ENCODE measurements at places on chromosomes 4 and X.

DNA sequence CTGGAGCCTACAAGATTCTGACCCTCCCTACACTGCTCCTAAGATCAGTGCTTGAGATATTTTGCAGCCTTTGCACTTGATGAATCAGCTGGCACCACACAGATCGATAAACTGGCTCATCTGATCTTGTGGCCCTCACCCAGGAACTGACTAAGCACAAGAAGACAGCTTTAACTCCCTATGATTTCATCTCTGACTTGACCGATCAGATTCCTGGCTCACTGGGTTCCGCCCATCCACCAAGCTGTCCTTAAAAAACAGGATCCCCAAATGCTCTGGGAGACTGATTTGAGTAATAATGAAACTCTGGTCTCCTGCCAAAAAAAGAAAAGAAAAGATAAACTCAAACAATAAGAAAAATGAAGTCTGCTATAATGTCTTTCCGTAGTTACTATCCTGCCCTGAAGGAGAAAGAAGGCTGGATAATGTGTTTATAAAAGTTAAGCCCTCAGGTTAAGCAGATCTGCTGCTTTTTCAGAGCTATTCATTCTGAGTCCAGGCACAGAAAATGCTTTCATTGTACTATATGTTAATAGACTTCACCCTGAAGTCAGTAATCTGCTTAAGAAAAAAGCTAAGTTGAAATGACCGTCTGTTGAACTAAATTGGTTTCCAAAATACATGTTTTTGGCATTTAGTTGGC is 795.2 kb downstream of the TRIML1 start:
- peak; percentile 57 for DNase-seq

- no peak for DNase-seq
These were observed 105.8 kb downstream of the CRLF2 start for GRCh38 chrX:1106478-1107210.

DNA sequence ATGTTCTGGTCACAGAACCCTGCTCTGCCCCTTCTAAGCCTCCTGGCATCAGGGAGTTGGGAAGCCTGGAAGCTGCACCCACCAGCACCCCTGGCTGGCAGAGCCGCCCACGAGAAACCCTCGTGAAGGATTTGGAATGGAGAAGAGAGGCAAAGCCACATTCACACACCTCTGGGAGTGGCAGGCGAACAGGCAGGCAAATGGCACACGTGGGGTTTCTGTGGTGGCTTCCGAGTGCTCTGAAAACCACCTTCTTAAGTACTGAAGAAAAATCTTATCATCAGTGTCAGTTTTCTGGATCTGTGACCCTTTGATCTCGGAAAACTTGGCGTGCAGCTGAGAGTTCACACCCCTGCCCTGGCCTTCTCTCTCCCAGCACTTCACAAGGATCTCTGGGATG is 442.2 kb upstream of the FRG1 start:
- no peak for DNase-seq

- no peak for DNase-seq
These were observed 46.0 kb downstream of the TMA16 start for GRCh38 chr4:163540448-163540847.

DNA sequence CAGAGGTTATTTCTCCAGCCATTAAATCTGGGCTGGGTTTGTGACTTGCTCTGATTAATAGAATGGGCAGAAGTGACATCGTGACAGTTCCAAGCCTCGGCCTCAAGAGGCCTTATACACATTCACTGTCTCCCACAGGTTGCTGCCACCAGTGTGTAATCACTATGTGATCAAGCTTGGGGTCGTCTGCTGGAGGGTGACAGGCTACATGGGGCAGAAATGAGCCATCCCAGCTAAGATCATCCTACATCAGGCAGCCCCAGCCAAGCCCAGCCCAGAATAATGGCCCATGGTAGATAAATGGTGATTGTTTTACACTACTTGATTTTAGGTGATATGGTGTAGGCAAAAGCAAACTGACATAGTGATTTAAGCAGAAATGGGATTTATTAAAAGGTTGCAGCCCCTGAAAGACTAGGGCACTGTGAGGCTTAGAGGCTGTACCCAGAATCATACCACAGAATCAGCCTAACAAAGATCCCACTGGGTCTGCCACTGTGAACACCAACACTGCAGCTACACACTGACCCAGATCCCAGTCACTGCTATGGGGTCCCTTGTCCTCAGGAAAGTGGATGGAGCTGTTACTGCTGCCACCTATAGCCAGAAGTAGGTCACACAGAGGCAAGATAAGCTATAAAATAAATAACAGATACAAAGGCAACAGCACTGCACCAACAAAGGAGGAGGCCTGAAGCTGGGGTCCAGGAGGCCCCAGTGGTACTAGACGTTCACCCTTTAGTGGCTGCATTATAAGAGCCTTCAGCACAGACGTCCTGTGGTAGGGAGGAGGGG is 159.6 kb upstream of the RBPJ start:
- DNase-seq, result no peak

- no peak for DNase-seq
These were observed 662 bp downstream of the SLAIN2 start for GRCh38 chr4:48341776-48342605.

DNA sequence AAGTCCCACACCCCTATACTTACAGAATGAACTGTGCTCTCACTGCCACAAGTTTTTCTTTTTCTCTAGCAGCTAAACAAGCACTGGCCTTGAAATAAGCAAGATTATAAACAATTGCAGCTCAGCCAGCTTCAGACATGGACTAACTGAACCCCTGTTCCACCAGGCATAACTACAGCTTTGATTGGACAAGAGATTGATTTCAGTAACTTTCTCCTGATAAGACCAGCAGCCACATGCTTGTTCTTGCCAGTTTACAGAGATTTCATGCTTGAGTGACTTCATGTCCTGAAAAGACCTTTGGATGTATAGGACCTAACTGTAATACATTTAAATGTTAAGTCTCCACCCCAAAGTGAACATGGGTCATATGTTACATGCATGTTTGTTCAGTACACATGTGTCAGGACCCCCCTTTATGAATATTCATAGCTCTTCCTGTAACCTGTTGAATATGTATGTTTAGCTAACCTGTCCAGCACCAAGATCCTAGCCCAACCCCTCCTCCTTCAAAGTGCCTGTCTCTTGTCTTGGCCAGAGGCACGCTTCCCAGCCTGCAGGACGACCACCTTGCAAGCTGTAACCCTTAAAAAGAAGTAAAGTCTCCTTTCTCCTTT is 27.9 kb downstream of the ZNF275 start:
- peak; percentile 9 for DNase-seq

DNA sequence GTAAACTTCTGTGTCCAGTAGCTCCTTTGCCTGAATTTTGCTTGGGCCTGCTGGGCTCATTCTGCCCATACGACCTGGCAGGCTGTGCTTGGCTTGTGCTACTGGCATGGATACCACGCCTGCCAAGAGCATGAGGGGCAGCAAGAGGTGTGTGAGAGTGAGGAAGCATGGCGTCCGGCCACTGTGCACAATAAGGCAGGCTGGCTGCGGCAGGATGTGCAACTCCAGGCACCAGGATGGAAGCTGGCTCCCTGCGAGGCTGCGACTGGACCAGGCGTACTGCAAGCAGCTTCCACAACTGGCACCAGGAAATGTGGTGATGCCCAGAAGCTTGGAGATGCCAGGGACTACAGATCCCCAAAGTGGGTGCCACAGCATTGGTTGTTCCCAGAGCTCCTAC is 709.3 kb downstream of the PCDH18 start:
- no peak for DNase-seq

DNA sequence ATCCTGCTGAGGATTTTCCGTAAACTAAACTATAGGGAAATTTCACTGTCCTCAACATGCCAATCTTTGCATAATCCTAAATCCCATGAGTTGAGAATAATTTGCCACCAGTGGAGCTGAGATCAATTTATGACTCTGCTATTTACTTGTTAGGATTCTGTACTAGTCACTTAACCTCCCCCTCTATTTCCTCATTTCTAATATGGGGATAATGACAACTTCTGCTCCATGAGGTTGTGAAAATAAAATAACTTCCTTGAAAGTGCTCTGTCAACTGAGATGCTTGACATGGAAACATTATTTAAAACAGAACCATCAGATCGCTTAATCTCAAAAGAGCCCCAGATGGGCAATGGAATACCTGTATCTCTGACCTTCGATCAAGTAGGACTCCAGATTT is 2.6 kb upstream of the FGF16 start:
- DNase-seq, result no peak

- DNase-seq, result no peak
These were observed 374.1 kb downstream of the FAT4 start for GRCh38 chr4:125688841-125689240.

GRCh38 chr4:74092957-74093356 is 6.0 kb downstream of the CXCL2 start:
- DNase-seq, result peak; percentile 56

GRCh38 chr4:102799816-102800215 is 27.5 kb downstream of the UBE2D3 start:
- DNase-seq, result no peak

DNA sequence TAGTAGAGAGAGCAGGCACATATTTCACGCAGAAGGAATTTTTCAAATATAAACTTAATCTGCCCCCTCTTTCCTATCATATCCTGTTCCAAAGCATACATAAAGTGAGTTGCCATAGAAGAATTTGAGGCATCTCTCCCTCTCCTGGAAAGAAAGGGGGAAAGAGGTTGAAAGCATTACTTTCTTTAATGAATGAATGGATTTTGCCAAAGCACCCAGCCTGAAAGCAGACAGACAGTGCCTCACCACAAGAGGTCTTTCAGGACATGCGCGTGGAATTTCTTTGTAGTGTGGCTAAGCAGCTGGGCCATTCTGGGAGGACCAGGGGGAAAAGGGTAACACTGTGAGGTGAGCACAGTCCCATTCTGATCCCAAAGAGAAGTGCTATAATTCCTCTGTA is 651.4 kb downstream of the IQCM start:
- peak; percentile 63 for DNase-seq

DNA sequence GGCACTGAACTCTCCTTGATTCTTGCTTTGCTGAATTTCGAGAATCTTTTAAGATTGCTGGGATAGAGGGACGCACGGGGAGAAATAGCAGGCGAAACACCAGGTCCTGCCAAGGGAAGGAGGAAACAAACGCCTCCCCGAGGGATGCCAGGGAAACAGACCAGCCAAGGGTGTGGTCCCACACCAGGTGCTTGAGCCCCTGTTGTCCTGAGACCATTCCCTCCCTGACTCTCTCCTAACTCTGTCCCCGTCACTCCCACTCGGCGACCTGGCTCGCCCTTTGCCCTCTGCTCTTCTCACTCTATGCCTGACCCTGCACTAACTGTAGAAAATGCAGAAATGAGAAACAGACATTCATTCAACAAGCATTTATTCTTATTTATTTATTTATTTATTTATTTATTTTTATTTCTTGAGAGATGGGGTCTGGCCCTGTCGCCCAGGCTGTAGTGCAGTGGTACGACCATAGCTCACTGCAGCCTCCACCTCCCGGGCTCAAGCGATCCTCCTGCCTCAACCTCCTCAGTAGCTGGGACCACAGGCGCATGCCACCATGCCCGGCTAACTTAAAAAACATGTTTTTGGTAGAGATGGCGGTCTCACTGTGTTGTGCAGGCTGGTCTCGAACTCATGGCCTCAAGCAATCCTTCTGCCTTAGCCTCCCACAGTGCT is 16.2 kb downstream of the CTAG1B start:
- no peak for DNase-seq

DNA sequence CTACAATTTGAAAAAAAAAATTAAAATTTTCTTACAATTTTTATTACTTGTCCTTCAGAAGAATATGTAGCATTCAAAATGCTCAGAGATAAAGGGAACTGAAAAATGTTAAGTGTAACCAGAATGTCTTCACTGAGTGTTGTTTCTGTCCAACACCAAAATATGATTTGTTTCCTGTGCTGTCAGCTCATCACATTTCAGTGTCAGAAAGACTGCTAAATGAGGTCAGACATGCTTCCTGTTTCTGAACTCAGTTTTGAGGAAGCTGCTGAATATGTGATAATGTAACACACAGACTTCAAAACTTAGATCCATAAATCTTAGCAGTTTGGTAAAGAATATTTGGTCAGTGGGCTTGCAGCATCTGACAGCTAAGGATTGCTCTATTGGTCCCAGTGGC is 1849.7 kb downstream of the PCDH7 start:
- DNase-seq, result no peak

GRCh38 chr4:75895744-75896314 is 6.4 kb downstream of the PPEF2 start:
- peak; percentile 22 for DNase-seq

- no peak for DNase-seq
These were observed 317.0 kb downstream of the ADGRL3 start for GRCh38 chr4:61517144-61517543.

GRCh38 chrX:12480956-12481355 is 310.3 kb upstream of the PRPS2 start:
- no peak for DNase-seq

- DNase-seq, result peak; percentile 91
These were observed 193.0 kb upstream of the C1QTNF7 start for GRCh38 chr4:15234856-15235126.

DNA sequence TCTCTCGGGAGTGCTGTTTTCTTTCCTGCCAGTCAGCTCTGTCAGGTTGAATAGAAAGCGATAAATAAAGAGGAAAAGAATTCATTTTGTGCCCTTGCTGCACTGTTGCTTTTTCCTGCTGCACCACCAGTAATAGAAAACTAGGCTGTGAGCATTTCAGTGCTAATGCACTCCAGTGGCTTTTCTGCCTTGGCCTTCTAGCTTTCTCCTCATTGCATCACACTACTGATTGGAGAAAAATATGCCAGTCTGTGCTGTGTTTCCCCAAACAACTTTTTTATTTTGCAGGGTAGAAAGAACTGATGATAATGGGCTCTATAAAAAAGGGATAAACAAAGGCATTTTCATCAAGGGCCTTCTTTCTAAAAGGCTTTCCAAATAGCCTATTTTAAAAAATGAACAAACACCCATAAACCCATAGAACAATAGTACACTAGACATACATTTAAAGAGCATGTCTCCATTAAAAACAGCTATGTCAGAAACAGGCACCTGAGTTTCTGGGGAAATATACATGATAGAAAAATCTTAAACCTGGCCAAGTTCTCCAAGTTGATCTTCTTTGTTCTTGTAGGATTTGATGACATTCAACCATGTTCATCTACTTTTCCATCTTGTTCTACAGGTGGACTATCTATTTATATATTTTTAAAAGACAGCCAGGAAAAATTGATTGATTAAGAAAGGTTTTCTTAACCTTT is 86.3 kb downstream of the GPRIN3 start:
- peak; percentile 25 for DNase-seq

- DNase-seq, result no peak
These were observed 52.2 kb downstream of the SULT1B1 start for GRCh38 chr4:69708211-69708610.

DNA sequence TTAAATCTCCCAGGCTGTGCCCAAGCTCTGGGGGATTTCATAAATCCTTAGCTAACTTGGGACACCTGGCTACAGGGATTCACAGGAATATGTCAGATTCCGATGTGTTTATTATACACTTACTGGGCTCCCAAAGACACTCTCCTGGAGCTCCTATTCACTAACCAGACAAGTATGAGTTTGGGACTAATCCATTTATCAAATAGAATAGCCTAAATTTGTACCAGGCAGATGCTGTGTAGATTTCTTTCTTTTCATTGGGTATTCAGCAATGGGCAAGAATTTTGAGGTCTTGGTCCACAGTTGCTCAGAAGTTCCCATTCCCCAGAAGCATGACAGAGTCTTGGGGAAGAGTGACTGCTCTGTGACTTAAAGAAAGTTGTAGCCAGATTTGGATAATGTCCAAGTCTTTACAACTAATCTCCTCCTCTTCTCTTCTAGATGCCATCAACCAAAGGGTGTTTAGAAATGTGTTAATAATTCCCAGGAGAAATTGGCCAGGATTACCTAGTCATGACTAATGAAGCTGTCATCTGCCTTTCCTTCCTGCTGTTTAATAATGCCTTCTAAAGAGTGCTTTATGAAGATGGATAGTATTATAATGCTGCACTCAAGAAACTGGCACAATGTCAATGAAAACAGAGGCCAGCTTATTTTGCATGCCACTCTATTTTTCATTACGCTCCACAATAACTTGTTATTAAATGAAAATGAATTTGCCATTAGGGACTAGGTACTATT is 120.9 kb downstream of the CHIC2 start:
- DNase-seq, result peak; percentile 98
